ENCODE measurements at places on chromosomes 2 and 18.

DNA sequence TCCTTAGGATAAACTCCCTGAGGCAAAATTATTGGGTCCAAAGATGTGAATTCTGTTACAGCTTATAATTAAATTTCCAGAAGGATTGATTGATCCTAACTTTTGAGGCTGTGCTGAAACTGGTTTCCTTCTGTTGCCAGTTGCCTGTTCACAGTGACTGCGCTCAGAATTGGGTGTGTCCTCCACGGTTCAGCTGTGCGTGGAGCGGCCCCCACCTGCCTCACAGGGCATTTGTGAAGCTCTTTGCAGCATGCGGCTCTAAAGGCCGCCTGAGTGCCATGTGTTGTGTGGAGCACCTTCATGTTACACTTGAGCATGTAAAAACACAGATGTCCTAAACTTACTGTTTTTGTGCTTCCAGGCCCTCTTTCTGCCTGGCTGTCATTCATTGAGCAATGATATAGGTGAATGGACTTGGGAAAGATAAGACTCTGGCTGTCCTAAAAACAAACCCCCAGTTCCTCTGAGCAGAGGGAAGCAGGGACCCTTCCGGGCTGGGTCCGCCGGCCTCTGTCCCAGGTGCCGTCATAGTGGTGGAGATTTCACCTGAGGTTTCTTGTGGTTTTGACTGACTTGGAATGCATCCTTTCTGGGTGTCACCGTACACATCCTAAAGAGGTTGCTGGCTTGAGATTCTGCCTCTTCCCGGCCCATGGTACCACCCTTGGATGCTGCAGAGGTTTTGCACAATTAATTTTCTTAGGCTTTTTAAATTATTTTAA is 173.6 kb downstream of the LDLRAD4 start:
- no peak for DNase-seq

- DNase-seq, result no peak
Observed at GRCh38 chr18:69567813-69568488, 167.3 kb downstream of the DOK6 start.

- no peak for DNase-seq
Observed at GRCh38 chr2:150909613-150910012, 352.1 kb downstream of the RBM43 start.

- no peak for DNase-seq
Observed at GRCh38 chr18:34281722-34282121, 57.0 kb upstream of the NOL4 start.

DNA sequence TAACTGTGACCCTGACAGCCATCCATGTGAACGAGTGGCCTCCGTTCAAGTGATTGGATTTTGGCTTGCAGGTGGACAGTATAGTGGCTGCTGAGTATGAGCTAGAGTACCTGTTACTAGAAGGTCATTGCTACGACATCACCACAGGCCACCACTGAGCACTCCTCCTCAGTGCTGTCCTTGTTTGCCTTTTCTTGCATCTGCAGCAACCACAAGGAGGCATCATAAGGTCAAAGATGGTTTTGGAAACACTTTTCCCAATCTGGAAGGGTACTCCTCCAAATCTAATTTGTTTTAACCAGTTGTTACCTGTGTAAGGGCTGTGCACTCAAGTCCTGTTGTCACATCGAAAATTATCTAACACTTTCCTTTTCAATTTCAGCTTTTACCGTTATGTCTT is 81.2 kb downstream of the UGGT1 start:
- DNase-seq, result no peak

DNA sequence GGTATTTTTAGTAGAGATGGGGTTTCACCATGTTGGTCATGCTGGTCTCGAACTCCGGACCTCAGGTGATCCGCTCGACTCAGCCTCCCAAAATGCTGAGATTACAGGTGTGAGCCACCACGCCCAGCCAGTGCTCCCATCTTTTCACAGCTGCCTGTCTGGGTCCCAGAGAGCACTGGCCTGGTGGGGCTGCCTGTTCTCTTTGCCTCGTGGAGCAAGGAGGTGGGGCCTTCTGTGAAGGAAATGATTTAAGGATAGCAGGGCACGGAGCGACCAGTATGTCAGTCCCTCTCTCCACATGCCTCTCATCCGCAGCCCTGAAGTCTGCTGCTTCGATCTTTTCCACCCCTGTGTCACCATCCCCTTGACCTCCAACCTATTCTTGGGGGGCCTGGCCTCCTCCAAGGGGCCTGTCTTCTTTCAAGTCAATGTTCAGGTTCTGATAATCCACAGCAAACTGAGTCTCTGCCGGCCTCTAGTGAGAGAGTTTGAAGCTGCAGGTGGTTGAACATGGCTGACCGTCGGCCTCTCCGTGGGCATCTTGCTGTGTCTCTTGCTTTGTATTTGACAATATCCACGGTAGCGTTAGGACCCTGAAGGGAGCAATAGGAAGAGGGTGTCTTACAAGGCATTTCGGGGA is 28.2 kb upstream of the GIGYF2 start:
- no peak for DNase-seq
